ENCODE measurements at places on chromosomes 7 and 10.

GRCh38 chr10:72259491-72260238 lies 14.1 kb upstream of the DDIT4 start:
- DNase-seq, result no peak

DNA sequence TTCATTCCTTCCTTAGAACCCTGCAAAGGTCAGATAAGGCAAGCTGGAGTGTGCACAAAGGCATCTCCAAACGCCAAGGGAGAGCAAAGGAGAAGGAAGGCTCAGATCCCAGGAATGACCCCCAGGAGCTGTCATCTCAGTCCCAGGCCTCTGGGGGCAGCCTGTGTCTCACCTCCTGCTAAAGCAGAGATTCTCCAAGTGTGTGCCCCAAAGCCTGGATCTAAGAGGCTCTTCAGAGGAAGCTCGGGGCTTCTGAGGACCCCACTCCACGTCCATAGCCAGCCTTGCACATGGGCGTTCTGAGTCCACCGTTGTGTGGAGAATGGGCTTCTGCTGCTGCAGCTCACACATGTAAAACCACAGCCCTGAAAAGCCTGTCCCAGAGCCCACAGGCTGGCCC lies 5.1 kb upstream of the GRID1 start:
- no peak for DNase-seq

GRCh38 chr7:31663072-31663471 lies 23.9 kb upstream of the PPP1R17 start:
- DNase-seq, result no peak

- DNase-seq, result no peak
Observed at GRCh38 chr10:100882671-100883311, 30.0 kb upstream of the SLF2 start.

DNA sequence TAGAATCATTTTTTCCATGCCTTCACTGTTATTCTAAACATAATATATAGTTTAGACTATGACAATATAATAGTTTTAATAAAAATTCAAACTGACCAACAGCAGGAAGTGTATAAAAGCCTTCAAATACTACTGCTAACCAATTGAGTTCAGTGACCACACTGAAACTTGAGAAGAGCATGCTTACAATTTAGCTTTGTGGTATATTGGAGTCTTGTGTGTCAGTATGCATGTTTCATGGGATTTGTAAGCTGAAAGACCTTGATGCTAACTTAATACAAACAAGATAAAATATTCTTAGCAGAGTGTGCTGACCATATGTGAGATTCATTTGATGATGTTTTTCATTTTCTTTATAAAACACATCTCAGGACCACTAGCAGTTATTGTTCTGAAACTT lies 395.5 kb downstream of the SUGCT start:
- DNase-seq, result no peak

DNA sequence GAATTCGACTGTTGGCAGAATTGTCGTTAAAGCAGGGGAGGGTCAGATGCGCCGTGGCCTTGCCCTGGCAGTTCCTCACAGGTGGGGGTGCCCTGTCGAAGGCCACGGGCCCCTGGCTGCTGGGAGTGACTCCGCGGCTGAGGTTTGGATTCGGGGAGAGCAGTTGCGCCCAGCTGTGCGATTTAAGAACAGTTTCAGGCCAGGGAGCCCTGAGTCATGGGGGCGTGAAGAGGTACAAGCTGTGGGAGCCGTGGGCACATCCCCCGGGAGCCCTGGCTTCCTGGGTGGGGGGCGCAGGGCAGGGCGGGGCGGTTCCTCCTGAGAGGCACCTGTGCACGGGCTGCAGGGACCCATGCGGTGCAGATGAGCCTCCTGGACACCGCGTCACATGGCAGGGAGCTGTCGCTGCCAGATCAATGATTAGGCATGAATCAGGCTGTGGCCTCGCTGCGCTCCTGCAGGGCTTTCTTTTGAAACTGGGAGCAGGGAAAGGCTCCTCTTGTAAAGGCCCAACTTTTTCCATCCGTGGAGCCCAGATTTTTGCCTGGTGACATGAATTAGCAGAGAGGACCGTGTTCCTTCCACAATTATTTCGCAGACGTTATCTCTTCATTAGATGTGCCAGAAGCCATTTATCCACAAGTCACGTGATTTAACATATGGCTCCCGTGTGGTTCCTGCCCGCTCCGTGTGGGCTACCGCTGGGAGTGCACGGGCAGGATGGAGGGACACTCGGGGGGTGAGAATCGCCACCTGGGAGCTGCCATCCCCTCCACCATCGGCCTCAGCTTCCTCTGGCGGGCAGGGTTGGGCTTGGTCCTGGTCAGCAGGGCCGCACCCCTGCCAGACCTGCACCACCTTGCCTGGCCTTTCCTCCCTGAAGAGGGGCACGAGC lies 918 bp downstream of the PWWP2B start:
- DNase-seq, result no peak

DNA sequence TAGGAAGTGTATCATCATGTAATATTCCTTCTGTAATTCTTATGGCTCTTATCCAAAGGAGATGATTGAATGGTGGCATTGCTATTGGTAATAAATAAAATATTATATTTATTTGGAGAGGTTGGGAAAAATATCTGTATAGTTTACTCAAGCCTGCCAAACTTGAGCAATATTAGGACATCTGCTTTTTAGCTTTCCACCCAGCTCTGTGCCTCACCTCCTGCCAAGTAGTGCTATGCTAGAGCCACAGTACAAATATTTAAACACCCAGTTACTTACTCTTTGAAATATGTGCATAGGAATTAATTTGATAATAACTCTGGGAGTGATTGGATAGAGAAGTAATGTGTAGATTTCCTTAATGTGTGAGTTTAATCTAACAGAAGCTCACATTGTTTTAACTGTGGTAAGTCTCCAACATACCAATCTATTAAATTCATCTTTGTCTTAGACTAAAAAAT lies 129.2 kb downstream of the BBS9 start:
- DNase-seq, result no peak

- no peak for DNase-seq
Observed at GRCh38 chr10:21604651-21605050, 70.6 kb downstream of the MLLT10 start.

- no peak for DNase-seq
Observed at GRCh38 chr7:101518336-101518735, 110.8 kb downstream of the MYL10 start.

- no peak for DNase-seq
Observed at GRCh38 chr7:90250601-90251303, 5.8 kb downstream of the CFAP69 start.

- DNase-seq, result no peak
Observed at GRCh38 chr7:66333443-66333842, 128.3 kb downstream of the TPST1 start.

GRCh38 chr7:152527610-152528032 lies 91.8 kb upstream of the KMT2C start:
- DNase-seq, result no peak

DNA sequence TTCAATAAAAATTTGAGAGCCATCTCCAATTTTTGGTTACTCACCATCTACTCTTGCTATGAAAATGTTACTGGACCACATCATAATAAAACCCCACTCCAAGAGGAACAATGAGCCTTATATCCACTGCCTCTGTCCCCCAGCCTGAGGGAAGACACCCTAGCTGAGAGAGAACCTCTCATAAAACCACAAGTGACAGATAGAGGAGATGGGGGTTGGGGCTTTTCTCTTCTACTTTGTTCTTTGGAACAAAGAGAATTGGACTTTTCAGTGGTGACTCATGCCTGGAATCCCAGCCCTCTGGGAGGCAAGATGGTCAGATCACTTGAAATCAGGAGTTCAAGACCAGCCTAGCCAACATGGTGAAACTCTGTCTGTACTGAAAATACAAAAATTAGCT lies 27.6 kb upstream of the TAS2R16 start:
- DNase-seq, result no peak
